ENCODE measurements at places on chromosomes 13 and 19.

DNA sequence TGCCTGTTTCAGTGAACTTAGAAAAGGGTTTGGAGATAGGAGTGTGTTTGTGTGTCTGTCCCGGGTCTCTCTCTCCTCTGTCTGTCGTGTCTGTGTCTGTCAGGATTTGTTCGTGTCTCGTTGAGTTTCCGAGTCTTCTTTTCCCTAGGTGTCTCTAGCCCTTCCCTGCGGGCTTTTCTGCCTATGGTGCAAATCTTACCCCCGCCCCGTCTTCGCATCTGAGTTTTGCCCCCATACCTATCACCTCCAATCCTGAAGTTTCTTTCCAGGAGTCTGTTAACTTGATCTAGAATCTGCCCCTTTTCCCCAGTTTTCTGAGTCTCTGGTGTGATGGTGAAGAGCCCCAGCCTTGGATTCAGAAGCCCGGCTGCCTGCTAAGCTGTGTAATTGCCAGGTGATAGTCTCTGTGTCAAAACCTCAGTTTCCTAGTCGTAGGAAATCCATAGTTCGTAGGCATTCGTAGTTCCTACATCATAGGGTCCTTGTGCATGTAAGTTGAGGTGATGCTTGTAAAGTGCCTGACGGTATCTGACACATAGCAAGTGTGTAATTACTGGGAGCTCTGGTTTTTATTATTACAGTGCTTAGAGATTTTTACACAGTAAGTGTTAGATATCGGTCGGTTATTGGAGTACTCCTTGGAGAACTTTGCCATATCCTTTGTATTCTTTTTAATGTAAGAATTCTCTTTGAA lies 782 bp downstream of the EPN1 start:
- DNase-seq = no peak

- no peak for DNase-seq
These were observed 16.5 kb upstream of the GGACT start for GRCh38 chr13:100604918-100605710.

DNA sequence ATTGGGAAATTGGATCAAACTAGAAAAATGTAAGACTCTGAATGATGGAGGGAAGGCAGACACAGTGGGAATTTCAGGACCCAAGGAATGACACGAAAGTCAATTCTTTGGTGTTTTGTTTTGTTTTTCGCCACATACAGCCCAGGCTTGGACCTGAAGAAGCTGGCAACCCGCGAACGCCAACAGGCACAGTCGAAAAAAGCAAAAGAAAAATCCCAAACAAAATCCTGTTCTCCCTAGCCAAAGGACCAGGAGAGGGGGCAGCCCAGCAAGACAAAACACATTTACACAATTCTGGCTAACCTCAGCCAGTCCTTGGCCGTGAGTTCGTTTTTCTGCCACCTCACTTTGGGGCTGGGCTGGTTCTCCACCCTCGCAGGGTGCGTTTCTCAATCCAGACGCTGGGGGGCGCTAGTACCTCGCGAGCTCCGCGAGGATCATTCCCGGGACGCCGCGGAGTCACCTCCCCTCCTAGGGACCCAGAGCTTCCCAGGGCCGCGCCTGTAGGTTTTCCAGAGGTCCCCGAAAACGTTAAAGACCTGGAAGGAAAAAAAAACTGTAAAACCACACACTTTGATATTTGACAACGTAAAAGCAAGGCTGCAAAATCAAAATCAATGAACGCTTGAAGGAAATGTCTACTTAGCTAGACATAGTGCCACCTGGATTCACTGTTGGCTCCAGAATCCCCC lies 34.9 kb upstream of the TPM4 start:
- DNase-seq = peak; percentile 58

DNA sequence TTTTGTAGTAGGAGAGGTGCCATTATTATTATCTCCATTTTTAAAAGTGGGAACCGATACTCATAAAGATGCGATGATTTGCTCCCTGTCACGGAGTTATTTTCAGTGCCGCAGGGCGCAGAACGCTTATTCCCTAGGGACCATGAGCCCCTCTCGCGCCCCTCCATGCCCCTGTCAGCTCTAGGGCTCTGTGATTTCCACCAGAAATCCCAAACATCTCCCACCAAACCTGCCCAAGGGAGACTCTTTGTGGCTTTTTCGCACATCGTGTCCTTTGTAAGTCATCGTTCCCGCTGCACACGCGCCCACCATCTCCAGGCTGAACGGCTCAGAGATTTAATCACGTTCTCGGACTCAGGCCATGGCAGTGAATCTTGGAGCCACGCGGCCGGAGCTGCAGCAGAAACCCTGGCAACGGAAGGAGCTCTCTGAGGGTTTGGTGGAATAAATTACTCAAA lies 105.1 kb downstream of the DNAJC15 start:
- no peak for DNase-seq

DNA sequence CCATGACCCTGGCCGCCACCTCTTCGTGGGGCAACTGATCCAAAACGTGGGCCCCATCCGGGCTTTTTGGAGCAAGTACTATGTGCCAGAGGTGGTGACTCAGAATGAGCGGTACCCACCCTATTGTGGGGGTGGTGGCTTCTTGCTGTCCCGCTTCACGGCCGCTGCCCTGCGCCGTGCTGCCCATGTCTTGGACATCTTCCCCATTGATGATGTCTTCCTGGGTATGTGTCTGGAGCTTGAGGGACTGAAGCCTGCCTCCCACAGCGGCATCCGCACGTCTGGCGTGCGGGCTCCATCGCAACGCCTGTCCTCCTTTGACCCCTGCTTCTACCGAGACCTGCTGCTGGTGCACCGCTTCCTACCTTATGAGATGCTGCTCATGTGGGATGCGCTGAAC lies 9.6 kb downstream of the INSL3 start:
- DNase-seq = no peak

GRCh38 chr13:31962731-31963370 lies 68.7 kb upstream of the FRY start:
- DNase-seq = no peak

DNA sequence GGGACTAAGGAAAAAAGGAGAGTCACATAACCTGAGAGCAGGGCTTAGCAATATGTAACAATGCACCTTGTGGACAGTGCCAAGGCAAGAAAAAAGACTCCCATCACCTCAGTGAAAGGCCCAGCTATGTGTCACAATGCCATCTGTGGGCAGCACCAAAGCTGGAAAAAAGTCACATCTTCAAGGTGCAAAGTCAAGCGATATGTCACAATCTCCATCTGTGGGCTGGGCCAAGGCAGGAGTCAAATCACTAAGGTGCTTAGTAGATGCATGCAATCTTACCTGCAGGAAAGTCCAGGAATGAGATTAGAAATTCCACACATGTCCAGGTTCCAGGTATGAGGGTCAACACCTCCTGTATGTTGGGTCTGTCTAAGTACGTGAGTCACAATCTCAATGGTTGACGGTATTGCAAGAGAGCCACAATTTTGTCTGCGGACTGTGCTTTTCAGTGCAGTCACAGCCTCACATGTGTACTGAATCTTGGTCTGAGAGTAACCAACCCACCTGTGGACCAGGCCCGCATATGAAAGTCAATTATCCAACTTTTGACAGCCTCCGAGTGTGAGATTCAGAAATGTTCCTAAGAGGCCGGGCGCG lies 14.8 kb upstream of the ZNF43 start:
- no peak for DNase-seq

DNA sequence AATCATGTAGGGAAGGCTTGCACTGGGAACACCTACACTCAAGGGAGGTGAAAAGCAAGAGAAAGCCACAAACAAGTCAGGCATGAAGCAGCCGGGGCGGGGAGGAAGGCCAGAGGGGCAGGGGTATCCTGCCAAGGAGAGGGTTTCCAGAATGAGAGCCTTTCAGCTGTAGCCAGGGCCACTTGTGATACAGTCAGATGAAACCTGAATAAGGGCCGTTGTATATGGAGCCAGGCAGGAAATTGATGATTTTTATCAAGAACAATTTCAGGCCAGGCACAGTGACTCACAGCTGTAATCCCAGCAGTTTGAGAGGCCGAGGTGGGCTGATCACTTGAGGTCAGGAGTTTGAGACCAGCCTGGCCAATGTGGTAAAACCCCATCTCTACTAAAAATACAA lies 4.4 kb downstream of the TRPM4 start:
- DNase-seq = no peak

DNA sequence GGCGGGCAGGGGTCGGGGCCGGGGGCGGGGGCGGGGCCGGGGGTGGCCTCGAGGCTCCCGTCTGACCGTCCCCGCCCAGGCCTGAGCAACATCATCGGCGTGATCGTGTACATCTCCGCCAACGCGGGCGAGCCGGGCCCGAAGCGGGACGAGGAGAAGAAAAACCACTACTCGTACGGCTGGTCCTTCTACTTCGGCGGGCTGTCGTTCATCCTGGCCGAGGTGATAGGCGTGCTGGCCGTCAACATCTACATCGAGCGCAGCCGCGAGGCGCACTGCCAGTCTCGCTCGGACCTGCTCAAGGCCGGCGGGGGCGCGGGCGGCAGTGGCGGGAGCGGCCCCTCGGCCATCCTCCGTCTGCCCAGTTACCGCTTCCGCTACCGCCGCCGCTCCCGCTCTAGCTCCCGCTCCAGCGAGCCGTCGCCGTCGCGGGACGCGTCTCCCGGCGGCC lies 9.4 kb upstream of the CACNG6 start:
- no peak for DNase-seq

DNA sequence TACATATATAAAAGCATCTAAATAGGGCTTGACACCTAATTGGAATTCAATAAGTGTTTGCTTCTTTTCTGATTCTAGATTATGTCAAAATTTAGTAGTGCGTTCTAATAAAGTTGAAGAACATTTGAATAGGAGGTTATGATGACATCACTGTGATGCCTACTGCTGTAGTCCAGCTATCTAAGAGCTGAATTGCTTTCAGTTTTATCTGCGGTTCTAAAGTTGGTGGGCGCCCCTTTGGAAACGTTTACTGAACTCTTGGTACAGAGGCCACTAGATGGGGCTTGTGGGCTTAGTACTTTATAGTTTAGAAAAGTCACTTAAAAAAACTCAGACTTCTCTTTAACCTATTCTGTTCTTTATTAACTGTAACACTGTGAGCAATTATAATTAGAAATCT lies 776.9 kb downstream of the GPC5 start:
- no peak for DNase-seq

- no peak for DNase-seq
These were observed 29.0 kb downstream of the ZNF20 start for GRCh38 chr19:12111176-12111575.

- no peak for DNase-seq
These were observed 11.6 kb upstream of the MZF1 start for GRCh38 chr19:58584498-58585441.

GRCh38 chr19:29516821-29517395 lies 8.9 kb upstream of the VSTM2B start:
- DNase-seq = no peak

GRCh38 chr19:47305309-47305751 lies 4.3 kb upstream of the C5AR1 start:
- peak; percentile 35 for DNase-seq

GRCh38 chr13:99975626-99976025 lies 4.1 kb upstream of the ZIC5 start:
- no peak for DNase-seq

GRCh38 chr13:50713523-50714248 lies 129.8 kb downstream of the DLEU7 start:
- DNase-seq = peak; percentile 10

- no peak for DNase-seq
These were observed 725 bp downstream of the FAM124A start for GRCh38 chr13:51222686-51223559.

DNA sequence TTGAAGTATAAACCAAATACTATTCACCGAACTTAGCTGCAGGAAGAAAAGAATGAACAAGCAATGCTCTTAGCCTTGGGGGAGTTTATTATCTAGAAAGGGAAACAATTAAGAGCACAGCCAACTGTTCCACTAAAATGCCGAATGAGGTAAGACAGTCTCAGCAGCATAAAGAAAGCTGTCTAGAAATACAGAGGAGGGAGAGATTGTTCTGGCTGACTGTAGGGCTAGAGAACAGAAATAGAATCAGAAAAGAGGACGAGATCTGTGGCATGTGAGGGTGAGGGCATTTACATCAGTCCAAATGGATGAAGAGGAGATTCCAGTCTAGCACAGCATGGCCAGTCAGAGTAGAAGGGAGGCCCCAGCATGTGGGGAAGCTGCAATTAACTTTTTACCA lies 56.8 kb upstream of the TNFRSF19 start:
- no peak for DNase-seq

DNA sequence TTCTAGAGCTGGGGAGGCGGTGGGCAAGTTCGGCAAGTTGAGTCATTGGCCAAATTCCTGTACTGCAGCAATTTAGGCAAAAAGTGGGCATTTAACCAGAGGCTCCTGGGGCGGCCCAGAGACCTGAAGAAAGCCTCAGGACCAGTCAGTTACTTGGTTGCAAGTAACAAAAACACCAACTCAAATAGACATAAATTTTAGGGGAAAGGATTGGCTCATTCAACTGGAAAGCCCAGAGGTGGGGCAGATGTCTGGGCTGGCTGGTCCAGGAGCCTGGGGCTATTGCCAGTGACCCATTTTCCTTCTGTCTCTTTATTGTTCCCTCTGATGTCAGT lies 97.1 kb downstream of the SIPA1L3 start:
- DNase-seq = no peak

DNA sequence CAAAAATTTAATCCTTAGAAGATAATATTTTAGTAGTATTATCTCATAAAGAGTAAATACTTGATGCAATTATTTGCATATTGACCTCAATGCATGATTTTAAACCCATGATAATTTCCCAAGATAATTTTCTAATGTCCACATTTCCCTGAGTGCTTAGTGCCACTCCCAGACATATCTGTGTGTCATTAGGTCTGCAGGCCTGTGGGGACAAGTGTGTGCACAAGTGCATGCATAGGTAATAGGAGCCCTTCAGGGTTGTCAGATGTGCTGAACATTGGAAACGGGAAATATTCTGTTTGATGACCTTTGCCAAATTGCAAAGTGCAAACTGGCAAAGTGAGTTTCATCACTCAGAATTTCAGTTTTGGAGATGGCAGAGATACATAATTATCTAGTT lies 369.9 kb downstream of the KLF5 start:
- DNase-seq = no peak

- DNase-seq = no peak
These were observed 138.4 kb downstream of the STK24 start for GRCh38 chr13:98438246-98439125.

- DNase-seq = no peak
These were observed 4.1 kb downstream of the MICOS13 start for GRCh38 chr19:5676105-5676771.

DNA sequence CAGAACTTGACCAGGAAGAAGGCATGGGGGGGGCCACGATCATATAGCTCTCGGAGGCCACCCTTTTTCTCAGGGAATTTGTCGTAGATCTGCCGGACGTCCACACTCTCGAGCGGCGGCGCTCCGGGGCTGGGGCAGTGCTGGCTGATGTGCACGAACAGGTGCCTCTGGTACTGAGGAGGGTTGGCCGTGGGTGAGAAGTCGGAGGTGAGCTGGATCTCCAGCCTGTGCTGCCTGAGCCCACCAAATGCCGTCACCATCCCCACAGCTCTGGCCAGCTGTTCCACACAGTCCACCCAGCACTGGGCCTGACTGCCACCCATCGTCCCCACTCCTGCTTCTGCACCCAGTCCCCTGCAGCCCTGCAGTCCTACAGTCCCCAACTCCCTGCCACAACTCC lies 12.0 kb downstream of the CD37 start:
- DNase-seq = no peak

- DNase-seq = no peak
These were observed 10.5 kb downstream of the MTMR6 start for GRCh38 chr13:25276748-25277147.
